NCI-H2029 treated with DMSO at 0.1 percent for 48 hours (cell line): ENCODE measurements at places on chromosomes 6 and 20.

DNA sequence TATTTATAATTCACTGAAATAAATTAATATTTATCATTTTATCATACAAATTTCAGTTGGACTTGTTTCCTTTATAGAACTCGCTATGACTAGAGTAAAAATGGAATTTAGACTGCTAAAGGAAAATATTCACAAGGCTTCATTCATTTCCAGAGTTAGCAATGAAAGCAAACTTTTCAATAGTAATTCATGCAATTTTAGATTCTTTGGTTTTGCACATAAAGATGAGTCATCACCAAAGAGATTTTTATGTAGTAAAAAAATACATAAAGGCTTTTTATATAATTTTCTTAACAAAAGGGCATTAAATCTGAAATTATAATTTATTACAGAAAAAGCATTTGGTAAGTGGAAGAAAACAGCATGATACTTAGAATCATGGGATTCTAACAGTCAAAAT, 37.2 kb upstream of the STXBP5 start:
- DNase-seq = no peak

DNA sequence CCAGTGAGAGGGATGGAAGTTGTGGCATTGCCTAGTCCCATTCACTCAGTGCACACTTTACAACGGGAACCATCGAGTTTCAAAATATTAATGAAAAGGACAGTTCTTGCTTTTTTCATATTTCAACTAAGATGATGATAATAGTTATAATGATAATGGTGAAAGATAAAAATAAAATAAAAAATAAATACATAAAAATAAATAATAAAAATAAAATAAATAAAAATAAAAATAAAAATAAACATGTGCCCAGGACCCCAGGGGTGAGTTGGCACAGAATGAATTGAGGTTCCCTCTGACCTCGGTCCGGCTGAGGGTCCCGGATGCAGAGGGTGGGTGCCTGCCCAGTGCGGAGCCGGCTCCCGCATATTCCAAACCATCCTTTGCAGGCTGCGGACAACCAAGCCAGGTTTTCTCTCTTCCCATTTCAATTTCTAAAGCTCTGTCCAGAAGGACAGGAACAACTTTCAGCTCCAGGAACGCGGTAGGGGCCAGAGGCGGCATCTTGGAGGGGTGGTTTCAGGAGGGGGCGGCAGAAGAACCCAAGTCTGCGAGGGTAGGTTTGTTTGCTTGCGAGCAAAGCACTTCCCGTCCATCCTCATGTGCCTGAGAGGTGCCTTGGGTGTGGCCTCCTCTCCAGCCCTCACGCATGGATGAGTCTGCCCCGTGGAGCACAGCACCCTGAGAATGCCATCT, 236.8 kb downstream of the DLL1 start:
- no peak for DNase-seq

- no peak for DNase-seq
Measured at GRCh38 chr6:165695722-165696515, 32.9 kb upstream of the PDE10A start.

- DNase-seq = no peak
Measured at GRCh38 chr6:33772902-33773472, 15.9 kb downstream of the LEMD2 start.

GRCh38 chr20:46036370-46036769, 7.4 kb downstream of the SLC12A5 start:
- no peak for DNase-seq

GRCh38 chr20:33859157-33859695, 48.1 kb downstream of the CHMP4B start:
- DNase-seq = no peak

- DNase-seq = no peak
Measured at GRCh38 chr6:163064397-163064796, 336.6 kb downstream of the PACRG start.

- no peak for DNase-seq
Measured at GRCh38 chr20:51427651-51428291, 114.7 kb downstream of the NFATC2 start.

GRCh38 chr20:40654876-40655275, 34.2 kb downstream of the MAFB start:
- DNase-seq = no peak

DNA sequence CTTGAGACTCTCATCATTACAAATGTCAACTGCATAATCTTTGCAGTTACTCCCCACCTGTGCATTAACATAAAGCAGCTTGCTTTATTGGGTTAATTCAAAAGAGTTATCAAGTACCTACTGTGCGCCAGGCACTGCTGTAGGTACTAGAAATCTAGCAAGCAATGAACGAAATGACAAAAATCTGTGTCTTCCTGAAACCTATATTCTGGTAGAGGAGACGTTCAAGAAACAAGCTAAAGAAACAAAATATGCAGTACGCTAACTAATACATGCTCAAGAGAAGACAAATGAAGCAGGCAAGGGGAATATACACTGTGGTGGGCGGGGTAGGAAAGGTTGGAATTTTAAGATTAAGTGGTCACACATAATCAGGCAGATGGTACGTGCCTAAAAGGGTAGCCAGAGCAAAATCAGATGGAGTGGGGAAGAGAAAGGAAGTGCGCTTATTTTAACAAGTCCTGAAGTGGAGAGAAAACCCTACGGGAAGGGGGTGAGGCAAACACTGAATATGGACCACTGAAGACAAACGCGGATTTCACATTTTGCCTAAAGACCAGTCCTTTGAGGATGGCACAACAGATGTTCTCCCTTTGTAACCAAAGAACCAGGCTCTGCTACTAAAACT, 1.2 kb downstream of the ELOVL2 start:
- no peak for DNase-seq

- DNase-seq = no peak
Measured at GRCh38 chr6:93779086-93779841, 359.9 kb upstream of the EPHA7 start.

- DNase-seq = no peak
Measured at GRCh38 chr6:39517756-39518155, 195.3 kb upstream of the KCNK16 start.
